Tibial nerve (tissue), 4 donors: ENCODE measurements at places on chromosomes 7 and 10. TPM values are rescaled to one million over a fixed set of nuclear protein-coding genes. Genes with fewer than 3 reads are reported as not detected.

- H3K4me1 ChIP-seq, result no peaks in the 10 kb centered on the region
- no peak overlapping the region for H3K4me3 ChIP-seq
Measured at GRCh38 chr7:30557245-30557644, 37.4 kb upstream of the GARS1 start.

The MMD2 gene
- total RNA-seq, result 0.63 TPM

The NYAP1 gene
- 12.2 TPM for total RNA-seq

The SFMBT2 gene
- total RNA-seq, result 10.2 TPM
